ENCODE measurements at places on chromosomes 6 and 20. TPM values are rescaled to one million over a fixed set of nuclear protein-coding genes. Genes with fewer than 3 reads are reported as not detected.

DNA sequence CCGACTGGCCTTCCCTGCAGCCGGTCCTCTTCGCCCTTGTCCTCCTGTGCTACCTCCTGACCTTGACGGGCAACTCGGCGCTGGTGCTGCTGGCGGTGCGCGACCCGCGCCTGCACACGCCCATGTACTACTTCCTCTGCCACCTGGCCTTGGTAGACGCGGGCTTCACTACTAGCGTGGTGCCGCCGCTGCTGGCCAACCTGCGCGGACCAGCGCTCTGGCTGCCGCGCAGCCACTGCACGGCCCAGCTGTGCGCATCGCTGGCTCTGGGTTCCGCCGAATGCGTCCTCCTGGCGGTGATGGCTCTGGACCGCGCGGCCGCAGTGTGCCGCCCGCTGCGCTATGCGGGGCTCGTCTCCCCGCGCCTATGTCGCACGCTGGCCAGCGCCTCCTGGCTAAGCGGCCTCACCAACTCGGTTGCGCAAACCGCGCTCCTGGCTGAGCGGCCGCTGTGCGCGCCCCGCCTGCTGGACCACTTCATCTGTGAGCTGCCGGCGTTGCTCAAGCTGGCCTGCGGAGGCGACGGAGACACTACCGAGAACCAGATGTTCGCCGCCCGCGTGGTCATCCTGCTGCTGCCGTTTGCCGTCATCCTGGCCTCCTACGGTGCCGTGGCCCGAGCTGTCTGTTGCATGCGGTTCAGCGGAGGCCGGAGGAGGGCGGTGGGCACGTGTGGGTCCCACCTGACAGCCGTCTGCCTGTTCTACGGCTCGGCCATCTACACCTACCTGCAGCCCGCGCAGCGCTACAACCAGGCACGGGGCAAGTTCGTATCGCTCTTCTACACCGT lies 6.1 kb downstream of the UBD start:
- DNase-seq, result no peak

Gene KIZ
- 3.3 TPM for total RNA-seq

DNA sequence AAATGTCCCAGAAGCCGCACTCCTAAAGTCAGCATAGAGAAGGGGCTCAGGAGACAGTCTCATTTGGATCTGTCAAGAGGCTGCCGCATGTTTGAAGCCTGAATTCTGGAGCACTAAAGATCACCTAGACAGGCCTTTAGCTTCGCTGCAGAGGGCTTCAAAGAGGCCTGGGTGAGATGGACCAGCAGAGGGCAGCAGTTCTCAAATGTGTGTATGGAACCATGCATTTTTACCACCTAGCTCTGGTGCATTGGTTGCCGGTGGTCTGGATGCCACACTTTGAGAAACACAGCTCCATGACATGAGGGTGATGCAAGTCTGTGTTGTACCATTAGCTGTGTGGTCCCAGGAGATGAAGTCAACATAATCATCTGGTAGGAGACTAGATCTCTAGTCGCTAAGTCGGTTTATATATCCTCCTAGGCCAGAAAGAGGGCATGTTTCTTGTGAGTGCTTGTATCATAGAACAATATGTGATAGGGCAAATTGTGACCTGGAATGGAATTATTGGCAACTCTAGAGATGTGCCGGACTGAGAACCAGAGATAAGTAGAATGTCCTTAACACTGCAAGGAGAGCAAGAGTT lies 64.8 kb downstream of the KIAA0319 start:
- peak; percentile 93 for DNase-seq

DNA sequence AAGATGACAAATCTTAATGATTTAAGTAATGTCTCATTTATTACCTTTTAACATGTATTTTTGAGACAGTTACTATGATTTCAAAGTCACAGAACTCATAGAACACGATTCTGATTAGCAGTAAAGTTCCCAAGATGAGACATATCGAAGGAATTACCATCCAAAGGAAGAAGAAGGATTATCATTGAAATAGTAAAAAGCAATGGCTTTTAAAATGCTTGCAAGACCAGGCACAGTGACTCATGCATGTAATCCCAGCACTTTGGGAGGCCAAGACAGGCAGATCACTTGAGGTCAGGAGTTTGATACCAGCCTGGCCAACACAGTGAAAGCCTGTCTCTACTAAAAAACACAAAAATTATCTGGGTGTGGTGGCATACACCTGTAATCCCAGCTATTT lies 219.2 kb downstream of the KHDC1L start:
- no peak for DNase-seq

DNA sequence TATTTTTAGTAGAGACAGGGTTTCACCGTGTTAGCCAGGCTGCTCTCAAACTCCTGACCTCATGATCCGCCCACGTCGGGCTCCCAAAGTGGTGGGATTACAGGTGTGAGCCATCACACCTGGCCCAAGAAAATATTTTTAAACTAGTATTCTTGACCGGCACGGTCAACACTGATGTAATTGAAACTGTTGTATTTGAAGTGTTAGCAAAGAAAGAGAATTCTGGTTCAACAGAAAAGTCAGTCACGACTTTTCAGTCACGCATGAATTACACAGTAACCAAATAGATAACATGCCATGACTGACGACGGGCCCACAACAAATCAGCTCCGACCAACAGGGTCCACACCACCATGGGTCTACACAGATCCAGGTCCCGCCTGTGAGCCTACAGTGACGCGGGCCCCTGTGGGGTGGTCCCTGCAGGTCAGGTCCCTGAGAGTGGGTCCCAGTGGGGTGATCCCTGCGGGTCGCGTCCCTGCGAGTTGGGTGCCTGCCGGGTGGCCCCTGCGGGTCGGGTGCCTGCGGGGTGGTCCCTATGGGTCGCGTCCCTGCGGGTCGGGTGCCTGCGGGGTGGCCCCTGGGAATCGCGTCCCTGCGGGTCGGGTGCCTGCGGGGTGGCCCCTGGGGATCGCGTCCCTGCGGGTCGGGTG lies 1.0 kb downstream of the GMEB2 start:
- DNase-seq, result peak; percentile 35

Gene DEF6
- 15.4 TPM for total RNA-seq

DNA sequence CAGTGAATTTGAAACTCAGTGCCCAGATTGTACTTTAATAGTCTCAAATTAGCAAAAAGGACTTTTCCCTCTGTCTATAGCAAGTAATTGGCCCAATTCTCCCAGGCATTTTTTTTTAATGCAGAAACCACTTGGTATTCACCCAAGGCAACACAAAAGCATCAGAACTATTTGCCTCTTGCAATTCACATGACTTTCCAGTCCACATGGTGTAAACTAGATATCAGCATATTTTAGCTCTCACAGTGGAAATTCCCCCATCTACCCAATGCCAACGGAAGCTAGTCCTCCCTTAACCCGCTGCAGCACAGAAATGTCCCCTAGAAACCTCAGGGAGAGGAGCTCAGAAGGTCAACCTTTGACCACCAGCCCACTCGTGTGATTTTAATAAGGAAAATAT lies 103.4 kb upstream of the CDYL start:
- DNase-seq, result no peak

DNA sequence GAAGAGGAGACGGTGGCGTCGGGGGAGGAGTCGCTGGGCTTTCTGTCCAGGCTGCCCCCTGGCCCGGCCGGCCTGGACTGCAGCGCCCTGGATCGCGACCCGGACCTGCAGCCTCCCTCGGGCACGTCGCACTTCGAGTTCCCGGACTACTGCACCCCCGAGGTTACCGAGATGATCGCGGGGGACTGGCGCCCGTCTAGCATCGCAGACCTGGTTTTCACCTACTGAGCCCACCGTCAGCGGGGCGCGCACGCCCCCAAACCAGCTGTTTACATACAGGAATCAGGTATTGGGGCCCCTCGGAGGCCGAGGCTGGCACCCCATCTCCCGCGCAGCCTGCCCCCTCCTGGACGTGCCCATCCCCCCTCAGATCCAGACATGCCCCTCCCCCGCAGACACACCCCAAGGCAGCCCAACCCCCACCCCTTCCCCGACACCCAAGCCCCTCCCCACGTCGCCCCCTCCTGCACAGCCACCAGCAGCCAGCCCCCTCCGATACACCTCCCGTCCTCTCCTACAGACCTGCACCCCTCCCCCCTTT lies 1.4 kb downstream of the SOX12 start:
- DNase-seq, result peak; percentile 33

DNA sequence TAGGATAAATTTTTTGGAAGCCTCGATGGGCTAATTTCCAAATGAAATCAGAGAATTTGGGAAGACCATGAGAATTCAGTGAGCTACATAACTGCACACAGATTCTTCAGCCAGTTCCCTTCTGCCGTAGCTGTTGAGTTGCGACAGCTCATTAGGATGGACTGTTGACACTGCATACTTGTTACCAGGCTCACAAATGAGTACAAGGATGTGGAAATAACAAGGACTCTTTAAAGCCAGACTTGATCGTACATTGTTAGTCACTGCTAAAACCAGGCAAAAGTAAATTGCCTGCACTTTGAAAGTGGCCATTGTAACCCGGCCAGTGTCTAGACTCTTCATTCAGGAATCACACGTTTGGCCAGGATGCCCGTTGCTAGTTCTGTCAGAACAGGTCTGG lies 37.0 kb downstream of the NDUFAF5 start:
- DNase-seq, result no peak

DNA sequence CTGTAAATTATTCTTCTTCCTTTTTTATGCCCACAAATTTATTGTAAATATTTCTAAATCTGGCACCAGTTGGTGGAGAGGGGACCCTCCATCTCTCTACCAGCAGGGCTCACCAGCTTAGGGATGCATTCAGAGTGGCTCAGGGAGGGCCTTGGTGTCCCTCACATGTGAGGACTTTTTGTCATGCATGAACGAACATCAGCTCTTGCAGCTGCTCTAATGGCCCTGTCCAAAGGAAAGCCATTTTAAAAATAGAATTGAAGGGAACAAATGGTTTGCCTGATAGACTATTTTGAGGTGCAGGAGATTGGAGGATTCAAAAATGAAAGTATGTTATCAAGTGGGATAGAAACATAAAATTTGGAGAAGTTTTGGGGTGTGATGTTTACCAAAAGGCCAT lies 37.5 kb upstream of the KLHL31 start:
- no peak for DNase-seq

DNA sequence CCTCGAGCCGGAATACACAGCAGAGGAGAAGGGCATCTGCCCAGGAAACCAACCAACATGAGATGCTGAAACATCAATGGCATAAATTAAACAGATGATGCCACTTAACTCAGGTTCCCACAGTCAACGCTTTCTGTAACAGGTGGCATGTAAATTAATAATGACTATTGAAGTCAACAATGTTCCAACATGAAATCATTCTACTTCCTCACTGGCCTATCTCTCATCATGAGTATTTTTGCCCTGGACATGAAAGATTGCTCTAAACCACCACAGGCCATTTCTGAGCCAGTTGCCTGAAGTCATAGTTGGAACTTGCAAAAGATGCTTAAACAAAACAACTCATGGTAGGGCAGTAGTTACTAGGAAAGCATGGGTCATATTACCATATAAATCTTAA lies 397.9 kb upstream of the JARID2 start:
- DNase-seq, result no peak

GRCh38 chr20:1381753-1382591 lies 10.9 kb downstream of the FKBP1A start:
- no peak for DNase-seq

- no peak for DNase-seq
These were observed 1932.2 kb upstream of the DEFB115 start for GRCh38 chr20:29325304-29325640.

GRCh38 chr6:144064402-144065212 lies 30.8 kb downstream of the SF3B5 start:
- DNase-seq, result peak; percentile 7

- no peak for DNase-seq
These were observed 55.6 kb downstream of the DSTN start for GRCh38 chr20:17625246-17626051.

GRCh38 chr6:82570083-82570482 lies 206.5 kb downstream of the TPBG start:
- no peak for DNase-seq

DNA sequence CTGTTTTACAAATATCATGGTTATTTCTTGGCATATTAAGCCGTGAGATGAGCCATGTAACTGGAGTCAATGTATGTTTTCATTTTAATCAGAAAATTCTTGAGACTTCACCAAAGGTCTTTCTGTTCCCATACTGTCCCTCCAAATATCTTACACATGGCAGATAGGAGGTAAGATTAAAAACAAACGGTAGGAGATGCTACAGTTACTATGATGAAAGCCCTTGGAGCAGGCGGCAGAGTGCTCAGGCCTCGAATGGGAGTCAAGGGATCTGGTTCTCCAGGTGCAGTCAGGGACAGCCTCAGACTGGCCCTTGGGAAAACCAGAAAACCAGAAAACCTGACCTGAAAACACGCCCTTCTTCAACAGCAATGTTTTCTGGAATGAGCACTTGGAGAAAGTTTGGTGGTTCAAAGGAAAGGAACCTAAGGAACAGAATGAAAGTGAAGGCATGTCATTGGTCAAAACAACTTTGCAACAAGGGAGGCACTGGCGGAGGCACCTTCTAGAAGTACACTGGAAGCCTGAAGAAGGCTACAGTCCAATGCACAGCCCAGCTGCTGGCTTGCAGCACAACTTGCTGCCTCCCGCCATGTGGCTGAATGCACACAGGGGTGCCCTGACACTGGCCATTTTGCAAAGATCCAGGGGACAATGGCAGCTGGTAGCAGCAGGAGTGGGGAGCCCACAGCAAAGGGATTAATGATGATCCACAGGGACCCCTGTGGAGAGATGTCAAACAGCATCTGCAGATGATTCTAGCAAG lies 17.4 kb upstream of the FOXO3 start:
- no peak for DNase-seq

DNA sequence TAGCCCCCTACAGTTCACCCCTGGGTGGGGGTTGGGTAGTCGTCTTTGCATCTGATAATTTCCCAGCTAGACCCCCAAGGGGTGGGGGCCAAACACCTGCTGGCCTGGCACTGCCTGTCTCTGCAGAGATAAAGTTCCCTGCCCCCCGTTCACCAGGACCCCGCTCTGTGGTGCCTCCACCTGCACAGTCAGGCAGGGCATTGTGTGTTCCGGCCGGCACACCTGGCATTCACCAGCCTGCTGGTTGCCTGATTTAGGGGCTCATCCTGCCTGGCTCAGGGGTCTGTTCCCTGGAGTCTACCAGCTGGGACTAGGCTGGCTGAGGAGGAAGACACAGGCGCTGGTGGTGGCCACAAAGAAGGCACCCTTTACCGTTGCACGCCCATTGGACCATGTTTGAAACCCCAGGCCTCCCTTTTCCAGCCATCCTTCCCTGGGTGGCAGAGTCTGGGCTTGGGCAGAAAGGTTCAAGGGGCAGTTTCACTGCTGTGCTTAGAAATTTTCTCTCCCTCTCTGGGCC lies 30.8 kb upstream of the SCRT2 start:
- DNase-seq, result no peak

DNA sequence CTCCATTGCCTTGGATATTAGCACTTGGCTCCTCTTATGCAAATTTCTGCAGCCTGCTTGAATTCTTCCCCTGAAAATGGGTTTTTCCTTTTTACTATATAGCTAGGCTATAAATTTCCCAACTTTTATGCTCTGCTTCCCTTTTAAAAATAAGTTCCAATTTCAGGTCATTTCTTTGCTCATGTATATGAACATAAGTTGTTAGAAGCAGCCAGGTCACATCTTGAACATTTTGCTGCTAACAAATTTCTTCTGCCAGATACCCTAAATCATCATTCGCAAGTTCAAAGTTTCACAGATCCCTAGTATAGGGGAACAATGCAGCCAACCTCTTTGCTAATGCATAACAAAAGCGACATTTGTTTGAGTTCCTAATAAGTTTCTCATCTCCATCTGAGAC lies 34.5 kb upstream of the ENPP4 start:
- no peak for DNase-seq

Gene MMUT
- 17.8 TPM for total RNA-seq
